ENCODE measurements at places on chromosomes 16 and 17.

GRCh38 chr17:67931227-67931626 is 65.0 kb downstream of the C17orf58 start:
- DNase-seq = no peak

- DNase-seq = no peak
These were observed 15.0 kb upstream of the PITPNA start for GRCh38 chr17:1577583-1578013.

GRCh38 chr16:19517424-19518089 is 4.3 kb downstream of the GDE1 start:
- peak; percentile 37 for DNase-seq

DNA sequence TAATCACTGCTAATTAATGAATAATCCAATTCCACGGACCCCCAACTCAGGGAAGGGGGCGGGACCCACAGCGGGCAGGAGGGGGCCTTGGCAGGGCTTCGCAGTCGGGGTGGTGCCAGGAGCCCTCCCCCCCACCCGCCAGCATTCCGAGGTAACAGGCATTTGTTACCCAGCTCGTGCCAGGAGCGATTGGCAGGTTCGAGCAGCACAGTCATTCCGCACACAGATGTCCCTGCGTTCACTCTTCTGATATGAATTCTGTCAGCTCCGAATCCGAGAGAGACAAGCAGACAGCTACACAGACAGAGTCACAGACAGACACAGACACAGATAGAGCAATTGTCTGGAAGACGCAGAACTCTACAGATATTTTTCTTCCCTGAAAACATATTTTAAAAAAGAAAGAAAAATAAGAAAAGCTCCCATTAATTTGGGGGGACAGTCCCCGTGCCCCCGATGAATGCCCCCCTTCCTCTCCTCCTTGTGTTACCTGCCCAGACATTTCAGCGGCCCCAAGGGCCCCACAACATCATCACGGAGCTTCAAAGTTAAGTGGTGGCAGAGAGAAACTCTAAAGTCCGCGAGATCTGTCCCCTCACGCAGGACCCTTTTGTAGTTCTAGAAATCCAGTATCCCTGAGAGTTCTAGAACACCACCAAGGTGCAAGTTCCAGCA is 10.2 kb downstream of the NEUROD2 start:
- no peak for DNase-seq

DNA sequence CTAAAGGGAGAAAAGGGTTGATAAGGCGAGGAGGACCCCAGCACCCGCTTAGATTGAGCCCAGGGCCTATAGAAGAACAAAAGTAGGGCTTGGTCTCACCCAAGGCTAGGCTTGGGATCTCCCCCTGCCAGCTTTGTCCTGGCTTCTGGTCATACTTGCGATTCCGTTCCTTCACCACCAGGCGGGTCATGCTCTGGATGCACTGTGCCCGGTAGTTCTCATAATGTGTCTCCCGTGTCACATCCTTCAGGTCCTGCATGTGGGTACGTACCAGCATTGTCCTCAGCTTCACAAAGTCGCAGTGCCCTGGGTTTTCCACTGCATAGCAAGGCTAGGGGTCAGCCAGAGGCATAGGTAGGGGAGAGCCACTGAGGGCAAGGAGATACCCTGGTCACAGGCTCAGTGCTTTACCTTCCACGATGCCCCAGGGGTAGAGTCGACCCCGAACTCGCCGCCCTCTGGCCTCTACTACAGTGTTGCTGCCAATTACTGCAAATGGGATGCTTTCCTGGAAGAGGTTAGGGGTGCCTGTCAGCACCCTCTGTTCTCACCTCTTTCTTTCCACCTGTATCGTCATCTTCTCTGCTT is 6.5 kb upstream of the MTMR4 start:
- DNase-seq = no peak

DNA sequence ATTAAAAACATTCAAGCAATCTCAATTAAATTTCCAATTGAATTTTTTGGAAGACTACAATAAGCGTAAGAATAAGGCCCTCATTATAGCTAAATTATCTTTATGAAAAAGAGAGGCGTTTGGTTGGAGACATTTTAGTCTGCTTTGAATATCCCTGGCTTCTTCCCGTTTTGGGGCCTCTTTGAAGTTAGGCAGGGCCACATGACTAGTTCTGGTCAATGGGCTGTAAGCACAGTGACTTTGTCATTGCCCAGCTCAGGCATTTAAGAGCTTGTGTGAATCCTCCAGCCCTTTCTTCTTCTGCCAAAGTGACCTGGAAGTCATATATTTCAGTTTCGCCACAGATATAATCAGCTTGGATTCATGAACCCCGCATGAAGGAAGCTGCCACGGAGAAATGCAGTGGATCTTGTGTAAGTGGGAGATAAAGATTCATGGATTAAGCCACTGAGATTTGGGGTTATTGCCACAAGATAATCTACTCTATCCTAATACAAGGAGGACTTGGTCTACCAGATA is 21.7 kb upstream of the UBTF start:
- DNase-seq = no peak

GRCh38 chr16:5025171-5025632 is 8.5 kb downstream of the NAGPA start:
- DNase-seq = no peak

- DNase-seq = peak; percentile 59
These were observed 42.1 kb downstream of the TBC1D16 start for GRCh38 chr17:79993390-79994227.

DNA sequence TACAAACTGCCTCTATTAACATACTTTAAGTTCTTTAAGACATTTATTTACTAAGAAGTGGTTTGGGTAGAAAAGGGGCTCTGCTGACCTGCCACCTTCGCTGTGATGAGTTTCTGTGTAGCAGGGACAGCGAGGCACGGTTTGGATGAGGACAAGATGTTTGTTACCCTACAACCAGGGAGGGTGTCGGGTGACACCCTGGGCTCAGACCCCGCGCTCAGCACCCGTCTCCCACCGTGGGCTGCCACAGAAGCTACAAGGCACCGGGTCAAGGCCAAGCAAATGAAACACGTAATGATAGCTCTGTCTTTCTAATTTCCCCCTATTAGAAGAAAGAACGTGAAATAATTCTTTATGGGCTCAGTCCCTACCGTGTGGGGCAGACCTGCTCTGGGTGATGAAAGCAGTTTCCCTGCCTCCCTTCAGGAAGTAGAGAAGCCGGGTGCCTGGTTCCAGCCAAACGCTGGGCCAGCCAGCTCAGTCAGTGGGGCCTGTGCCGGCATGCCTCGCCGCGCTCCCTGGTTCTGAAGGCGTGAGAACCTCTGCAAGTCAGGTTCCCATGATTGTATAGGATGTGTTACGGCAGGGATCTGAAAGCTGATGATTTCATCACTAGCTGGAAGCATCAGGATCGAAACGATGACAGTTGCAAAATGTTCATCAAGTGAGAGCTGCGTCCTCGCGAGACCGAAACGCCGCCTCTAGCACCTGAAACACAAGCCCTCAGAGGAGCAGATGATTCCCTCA is 3.9 kb downstream of the ZNF750 start:
- no peak for DNase-seq

DNA sequence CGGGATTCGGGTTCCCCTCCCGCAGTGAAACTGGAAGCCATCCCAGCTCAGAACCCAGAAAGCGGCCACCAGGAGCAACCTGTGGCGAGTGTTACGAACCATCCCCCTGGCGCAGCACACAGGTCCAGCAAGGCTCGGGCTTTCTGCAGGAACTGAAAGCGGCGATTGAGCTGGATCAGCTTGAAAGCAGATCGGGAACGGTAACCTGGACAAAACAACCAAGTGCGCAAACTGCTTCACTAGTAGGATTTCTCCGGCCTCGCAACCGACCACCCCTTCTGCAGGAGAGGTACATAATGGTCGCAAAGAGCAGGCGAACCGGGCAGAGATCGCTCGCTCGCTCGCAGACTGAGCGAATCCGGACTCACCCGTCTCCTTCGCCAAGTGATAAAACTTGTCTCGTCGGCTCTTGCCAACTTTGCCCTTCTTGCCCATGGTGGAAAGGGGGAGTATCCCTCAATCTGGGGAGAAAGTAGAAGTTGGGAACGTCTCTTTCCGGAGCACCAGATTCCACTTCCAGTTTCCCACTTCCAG is 696 bp upstream of the PSMC5 start:
- no peak for DNase-seq

GRCh38 chr17:62897706-62898105 is 68.3 kb upstream of the TANC2 start:
- DNase-seq = no peak

- DNase-seq = no peak
These were observed 996 bp downstream of the STRADA start for GRCh38 chr17:63740464-63741142.

DNA sequence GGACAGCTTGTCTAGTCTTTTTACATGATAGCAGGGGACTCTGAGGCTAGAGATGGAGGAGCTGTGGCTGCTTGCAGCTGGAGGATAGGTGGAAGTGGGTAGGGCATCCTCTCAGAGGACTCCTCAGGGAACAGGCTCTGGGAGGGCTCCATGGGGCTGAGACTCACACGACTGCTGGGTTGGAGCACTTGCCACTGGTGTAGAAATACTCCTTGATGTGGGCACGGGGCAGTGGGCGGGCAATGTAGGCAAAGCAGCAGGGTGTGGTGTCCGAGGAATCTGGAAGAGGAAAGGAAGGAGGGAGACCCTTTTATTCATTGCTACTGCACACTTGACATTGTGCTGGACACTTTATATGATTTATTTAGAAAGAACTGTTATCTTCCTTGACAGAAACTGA is 1.8 kb downstream of the CCL5 start:
- DNase-seq = no peak

- DNase-seq = no peak
These were observed 25.6 kb upstream of the MTSS2 start for GRCh38 chr16:70711211-70712031.

DNA sequence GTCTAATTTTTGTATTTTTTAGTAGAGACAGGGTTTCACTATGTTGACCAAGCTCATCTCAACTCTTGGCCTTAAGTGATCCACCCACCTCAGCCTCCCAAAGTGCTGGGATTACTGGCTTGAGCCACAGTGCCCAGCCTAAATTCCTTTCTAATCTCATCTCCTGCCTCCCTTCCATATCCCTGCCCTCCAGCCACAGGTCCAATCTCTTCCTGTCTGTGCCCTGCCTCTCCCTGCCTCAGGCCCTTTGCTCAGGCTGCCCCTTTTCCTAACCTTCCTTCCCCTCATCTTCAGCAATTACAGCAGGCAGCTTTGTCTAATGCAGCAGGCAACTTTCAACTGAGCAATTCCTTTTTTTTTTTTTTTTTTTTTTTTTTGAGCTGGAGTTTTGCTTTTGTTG is 46.8 kb downstream of the CFAP20 start:
- no peak for DNase-seq

GRCh38 chr17:59652119-59652518 is 32.4 kb downstream of the CLTC start:
- peak; percentile 74 for DNase-seq

DNA sequence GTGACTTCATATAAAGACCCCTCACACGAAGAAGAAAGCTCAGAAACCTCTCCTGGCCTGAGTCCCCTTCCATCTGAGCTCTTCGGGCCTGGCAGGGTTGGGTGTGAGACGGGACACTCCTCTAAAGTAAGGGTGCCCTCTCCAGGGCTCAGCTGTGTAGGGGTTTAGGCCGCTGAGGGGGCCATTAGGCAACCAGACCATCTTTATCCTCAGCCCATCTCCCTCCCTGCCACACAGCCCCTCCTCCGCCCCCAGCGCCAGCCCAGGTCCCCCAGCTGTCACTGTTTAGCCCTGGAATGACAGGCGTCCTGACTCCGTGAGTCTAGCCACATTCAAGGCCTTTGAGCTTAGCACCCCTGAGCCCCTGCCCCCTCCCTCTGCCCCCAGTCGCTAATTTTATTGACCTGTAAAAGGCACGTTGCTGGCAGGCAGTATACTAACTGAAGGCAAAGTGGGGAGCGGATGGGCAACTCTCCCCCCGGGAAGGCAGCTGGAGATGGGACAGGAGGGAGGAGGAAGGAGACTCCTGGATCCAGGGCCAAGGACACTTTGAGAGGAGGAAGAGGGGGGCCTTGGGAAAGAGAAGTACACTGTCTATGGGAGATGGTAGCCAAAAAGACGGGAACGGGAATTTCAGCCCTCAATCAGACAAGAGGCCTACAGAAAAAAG is 592 bp upstream of the ZNF385C start:
- no peak for DNase-seq

DNA sequence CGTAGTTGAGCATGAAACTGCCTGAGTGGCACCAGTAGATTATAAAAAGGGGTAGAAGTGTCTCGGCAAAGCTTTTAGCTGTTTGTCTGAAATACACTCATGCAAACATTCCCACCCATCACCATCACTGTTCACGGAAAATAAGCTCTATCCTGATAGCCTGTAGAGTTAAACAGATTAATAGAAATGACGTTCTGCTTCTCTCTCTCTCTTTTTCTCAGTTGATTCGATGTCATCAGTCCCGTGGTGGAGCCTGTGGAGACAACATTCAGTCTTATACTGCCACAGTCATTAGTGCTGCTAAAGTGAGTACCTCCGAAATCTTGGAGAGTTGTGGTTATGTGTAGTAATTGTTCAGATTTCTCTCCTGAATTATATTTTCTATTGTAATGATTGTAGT is 224.7 kb downstream of the BCAS3 start:
- DNase-seq = peak; percentile 59

DNA sequence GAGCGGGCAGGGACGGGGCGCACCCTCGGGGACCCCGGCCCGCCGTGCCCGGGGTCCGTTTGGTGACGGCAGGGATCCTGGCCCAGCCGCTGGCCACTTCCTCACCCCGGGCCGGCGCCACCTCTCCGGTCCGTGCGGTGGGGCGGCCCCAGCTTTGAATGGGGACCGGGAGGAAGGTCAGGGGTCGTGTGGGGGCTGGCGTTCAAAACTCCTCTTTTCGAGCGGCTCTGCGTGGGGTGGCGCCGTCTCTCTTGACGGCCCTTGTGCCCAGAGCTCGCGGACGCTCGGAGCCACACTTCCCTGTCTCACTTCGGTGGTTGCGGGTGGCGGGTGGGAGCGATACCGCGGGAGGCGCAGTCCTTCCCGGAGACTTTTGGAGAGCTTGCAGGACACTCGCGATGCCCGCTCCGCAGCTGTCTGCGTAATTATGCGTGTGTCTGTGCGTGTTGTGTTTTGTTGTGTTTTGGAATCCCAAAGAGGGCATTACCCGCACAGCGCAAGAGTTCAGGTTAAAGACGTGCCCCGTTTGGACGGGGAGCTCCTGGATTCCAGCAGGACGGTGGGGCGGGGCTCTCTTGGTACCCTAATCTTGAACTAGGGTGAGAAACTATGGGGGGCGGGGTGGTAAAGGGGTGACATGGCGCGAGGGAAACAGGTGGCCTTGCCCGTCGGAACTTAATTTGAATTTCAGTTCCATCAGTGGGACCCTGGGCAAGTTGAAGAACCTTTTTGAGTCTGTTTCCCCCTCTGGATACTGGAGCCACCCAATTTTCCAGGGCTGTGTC is 637 bp downstream of the PLCG2 start:
- no peak for DNase-seq

GRCh38 chr17:9968881-9969280 is 63.8 kb upstream of the RCVRN start:
- DNase-seq = peak; percentile 11

- DNase-seq = no peak
These were observed 13.8 kb downstream of the RBFOX3 start for GRCh38 chr17:79597040-79597439.
